Activated naive CD8-positive, alpha-beta T cell treated with anti-CD3 and anti-CD28 coated beads for 36 hours (primary cell): ENCODE measurements at places on chromosomes 13 and 19. TPM values are rescaled to one million over a fixed set of nuclear protein-coding genes. Genes with fewer than 3 reads are reported as not detected.

PLIN5 gene
- total RNA-seq: 0.56 TPM

GRCh38 chr13:40163066-40164000 is 503.1 kb downstream of the FOXO1 start:
- DNase-seq: no peak

S1PR2 gene
- 7.9 TPM for total RNA-seq

GRCh38 chr19:42285541-42285941 is 16.4 kb upstream of the PRR19 start:
- no peak for DNase-seq

GRCh38 chr19:8085598-8086408 is 33.2 kb downstream of the CCL25 start:
- no peak for DNase-seq

GNA15 gene
- total RNA-seq: 7.5 TPM

FCGBP gene
- 7.0 TPM for total RNA-seq

DNA sequence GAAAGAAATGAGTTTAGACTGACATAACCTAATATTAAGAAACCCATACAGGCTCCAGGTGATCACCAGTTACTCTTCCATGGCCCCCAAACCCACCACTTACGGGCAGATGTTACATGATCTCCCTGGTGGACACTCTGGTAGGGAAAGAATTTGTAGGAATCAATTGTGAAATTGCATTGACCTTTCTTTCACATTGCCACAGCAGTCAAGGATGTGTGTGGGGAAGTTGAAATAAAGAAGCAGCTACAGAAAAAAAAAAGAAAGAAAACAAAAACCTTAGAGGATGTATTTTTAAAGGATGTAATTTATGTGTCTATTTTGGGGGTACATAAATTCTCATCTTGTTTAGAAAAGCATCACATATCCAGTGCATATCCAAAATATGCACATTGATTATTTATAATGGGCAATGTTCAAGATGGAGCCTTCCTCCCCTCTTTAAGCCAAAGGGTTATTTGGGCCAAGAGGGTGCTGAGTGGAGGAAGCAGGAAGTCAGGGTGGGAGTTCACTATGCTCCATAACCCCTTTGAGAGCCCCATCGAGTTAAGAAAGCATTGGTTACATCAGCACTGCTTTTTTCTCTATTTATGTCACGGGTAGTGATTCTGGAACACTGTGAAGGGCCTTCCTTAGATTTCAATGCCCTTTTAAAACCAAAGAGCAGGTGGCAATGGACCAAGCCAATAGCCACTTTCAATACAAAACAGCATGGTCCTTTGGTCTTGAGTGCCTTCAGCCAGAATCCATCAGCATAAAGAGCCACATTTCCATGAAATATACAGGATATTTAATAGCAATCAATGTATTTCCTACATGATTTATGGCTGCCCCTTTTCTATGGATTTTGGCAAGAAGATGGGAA is 169.6 kb downstream of the LACC1 start:
- no peak for DNase-seq

ZNF491 gene
- 0.56 TPM for total RNA-seq

CLEC4G gene
- total RNA-seq: not detected

DNA sequence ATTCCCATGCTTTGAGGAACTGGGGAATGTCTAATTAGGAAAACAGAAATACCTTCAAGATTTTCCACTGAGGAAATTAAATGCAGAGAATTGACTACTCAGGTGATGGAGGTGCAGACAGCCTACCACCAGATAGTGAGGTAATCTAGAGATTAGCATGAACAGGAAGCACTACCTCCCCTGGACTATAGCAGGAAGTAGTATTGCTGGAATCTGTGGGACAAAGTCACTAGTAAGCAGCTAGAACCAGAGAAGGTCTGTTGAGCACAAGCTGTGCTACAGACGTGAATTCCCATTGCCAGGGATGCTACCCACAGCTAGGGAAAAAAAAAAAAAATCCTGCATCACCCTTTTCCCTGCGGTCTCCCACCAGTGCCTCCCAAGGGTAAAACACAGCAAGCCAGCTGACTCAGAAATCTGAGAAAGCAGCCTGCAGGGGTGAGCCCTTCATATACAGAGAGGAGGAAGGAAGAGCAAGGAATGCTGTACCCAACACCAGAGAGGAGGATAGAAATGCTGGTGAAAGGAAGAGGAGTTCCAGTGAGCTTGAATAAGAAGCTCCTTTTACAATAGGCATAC is 10.2 kb downstream of the ENOX1 start:
- no peak for DNase-seq

FAAP24 gene
- total RNA-seq: 8.4 TPM

GRCh38 chr13:47665043-47665442 is 336.0 kb downstream of the SUCLA2 start:
- DNase-seq: no peak

- DNase-seq: no peak
Measured at GRCh38 chr13:102960959-102961358, 105.3 kb downstream of the SLC10A2 start.

GRCh38 chr19:28705008-28705407 is 507.9 kb downstream of the UQCRFS1 start:
- DNase-seq: no peak

PSG6 gene
- total RNA-seq: not detected

ELSPBP1 gene
- not detected for total RNA-seq

- DNase-seq: no peak
Measured at GRCh38 chr19:58044886-58045285, 11.1 kb downstream of the ZSCAN1 start.

ZNF540 gene
- 0.72 TPM for total RNA-seq

DCLK1 gene
- not detected for total RNA-seq

DNA sequence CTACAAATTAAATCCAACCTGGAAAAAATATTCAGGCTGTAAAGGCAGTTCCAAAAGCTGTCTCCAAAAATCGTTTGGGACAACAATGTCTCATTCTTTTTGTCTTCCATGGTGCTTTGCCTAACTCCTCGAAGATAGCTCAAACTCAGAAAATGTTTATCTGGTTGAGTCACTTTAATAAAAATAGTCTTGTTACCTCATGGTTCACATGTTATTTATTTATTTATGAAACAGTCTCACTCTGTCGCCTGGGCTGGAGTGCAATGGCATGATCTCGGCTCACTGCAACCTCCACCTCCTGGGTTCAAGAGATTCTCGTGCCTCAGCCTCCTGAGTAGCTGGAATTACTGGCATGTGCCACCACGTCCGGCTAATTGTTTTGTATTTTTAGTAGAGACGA is 4.9 kb upstream of the BRD4 start:
- no peak for DNase-seq

GRCh38 chr19:20470345-20471135 is 95.0 kb downstream of the ZNF737 start:
- DNase-seq: no peak

- DNase-seq: no peak
Measured at GRCh38 chr13:101262306-101262705, 154.0 kb downstream of the NALCN start.

GRCh38 chr13:24654741-24655140 is 25.5 kb upstream of the ATP12A start:
- no peak for DNase-seq

CCDC194 gene
- 0.96 TPM for total RNA-seq

DNA sequence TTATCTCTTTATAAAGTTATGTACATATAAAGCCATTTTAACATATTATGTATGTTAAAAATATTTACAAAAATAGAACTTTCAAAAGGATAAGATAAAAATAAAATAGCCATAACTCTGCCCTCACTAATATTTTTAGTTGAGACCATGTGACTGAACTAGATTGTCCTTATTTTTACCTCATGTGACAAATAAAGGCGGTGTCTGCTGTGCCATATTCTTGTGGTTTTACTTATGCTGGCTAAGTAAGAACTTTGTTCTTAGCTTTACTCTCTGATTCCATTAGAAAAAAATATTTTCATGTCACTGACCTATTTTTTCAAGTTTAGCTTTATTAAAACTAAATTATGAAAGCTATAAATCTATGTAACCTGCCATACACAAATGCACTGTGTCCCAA is 135.6 kb upstream of the TSC22D1 start:
- no peak for DNase-seq

- no peak for DNase-seq
Measured at GRCh38 chr19:1356508-1356865, 27.2 kb upstream of the NDUFS7 start.

- no peak for DNase-seq
Measured at GRCh38 chr13:68028701-68029100, 798.6 kb upstream of the PCDH9 start.

DNA sequence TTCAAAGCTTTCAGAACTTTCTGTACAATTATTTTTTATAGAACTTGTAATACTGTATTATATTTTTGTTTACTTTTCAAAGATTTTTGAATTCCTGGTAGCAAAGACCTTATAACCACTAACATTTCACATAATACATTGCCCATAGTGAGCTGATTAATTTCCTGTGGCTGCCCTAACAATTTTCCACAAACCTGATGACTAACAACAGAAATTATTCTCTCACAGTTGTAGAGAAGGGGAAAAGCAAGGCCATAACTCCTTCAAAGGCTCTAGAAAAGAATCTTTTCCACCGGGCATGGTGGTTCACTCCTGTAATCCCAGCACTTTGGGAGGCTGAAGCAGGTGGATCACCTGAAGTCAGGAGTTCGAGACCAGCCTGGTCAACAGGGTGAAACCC is 19.1 kb downstream of the KLF12 start:
- no peak for DNase-seq

DNA sequence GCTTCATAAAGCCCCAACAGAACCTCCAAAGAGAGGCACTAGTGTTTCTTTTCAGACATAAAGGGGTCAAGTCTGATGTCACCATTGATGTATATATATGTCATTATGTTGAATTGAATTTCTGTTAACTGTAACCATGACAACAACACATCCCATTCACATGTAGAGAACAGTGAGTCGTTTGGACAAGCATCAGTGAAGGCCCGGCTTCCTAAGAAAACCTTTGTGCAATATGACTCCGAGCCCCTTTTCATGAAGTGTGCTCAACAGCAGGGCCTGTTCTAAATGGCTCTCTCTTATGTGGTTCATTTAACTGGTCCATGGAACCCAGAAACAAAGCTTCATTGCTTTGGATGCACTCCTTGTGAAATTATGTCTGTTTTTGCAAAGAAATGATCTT is 67.2 kb upstream of the UBL3 start:
- DNase-seq: no peak
